M059J (cell line): ENCODE measurements at places on chromosomes 3 and 15.

DNA sequence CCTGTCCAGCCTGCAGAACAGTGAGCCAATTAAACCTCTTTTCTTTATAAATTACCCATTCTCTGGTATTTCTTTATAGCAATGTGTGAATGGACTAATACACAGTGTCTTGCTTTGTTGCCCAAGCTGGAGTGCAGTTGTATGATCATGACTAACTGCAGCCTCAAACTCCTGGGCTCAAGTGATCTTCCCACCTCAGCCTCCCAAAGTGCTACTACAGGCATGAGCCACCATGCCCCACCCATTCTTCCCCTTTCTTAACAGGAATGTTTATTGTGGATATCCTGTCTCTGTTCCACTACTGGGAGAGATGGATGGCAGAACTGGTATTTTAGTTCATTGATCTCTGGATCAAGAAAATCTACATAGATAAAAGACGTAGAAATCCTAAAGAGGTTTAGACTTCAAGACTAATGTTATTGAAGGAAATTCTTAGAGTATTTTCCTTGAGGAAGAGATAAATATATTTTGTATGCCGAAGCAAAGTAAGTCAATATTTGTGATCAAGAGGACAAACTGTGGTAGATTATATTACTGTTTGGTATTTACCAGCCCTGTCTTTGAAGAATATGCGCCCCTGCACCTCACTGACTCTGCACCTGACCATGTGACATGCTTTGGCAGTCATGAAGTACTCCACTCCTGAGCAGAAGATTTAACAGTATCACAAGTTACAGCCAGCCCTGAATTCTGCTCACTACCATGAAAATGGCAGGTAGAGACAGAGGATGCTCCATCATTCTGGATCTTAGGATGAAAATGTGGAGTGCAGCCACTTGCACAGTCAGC, 42.9 kb downstream of the UACA start:
- DNase-seq: no peak

- DNase-seq: peak; percentile 25
Observed at GRCh38 chr3:150798122-150798618, 35.2 kb upstream of the SIAH2 start.

- DNase-seq: no peak
Observed at GRCh38 chr3:24249523-24249922, 245.1 kb downstream of the THRB start.

- DNase-seq: no peak
Observed at GRCh38 chr15:23538648-23539047, 26.8 kb upstream of the MKRN3 start.

GRCh38 chr15:98289747-98290146, 329.2 kb downstream of the ARRDC4 start:
- DNase-seq: no peak
